ENCODE measurements at places on chromosomes 1 and 21.

- no peak for DNase-seq
These were observed 301.8 kb upstream of the NRIP1 start for GRCh38 chr21:15366555-15366954.

DNA sequence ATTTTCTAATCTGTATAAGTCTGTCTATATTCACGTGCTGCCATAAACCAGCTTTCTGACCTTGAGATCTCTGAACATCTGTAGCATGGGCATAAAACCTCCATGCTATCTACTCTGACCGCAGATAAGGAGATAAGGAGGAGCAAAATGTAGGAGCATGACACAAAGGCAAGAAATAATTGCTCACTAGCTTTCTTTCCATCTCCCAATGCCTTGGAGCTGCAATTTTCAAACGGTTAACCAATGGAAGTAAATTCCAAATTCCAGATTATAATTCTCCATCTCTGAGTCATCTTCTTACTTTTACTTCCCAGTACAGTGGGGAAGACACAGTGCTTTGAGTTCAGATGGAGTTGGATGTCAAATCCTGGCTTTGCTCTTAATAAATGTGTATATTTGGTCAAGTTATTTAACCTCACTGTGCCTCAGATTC lies 41.6 kb downstream of the CD58 start:
- DNase-seq, result no peak

DNA sequence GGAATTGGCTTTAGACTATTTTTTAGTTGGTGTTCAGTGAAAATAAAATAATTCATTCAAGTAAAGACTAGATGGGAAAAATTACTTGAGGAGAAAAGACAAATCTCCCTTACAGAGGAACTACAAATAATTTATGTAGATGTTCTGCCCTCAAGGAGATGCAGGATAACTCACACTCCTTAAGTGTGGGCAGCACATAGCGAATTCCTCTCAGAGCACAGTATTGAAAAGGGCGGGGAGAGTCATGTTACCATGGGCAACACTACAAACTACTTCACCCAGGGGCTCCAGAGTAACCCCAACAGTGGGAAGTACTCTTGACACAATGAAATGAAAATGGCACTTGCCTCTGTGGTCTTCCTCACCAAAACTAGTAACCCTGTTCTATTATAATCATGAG lies 20.6 kb upstream of the LAMC2 start:
- no peak for DNase-seq

- no peak for DNase-seq
These were observed 32.1 kb downstream of the FOXD2 start for GRCh38 chr1:47469910-47470309.

- no peak for DNase-seq
These were observed 206.1 kb downstream of the KAZN start for GRCh38 chr1:14804626-14805025.

DNA sequence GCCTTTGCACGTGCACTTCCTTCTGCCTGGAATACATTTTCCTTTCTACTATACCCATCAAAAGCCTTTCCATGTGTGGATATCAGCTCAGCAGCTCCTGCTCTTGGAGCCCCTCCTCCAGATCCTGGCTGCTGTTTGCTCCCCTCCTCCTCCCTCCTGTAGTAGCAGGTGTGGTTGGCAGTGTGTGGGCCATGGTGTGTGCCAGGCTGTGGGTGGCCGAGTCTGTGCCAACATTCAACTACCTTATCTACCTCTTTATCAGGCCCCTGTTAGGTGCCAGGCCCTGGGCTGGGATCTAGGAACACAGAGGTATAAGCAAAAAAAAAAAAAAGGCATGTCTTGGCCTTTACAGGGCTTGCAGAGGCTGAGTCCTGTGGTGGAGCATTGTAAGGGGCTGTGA lies 180.6 kb upstream of the JUN start:
- DNase-seq, result no peak

- no peak for DNase-seq
These were observed 15.6 kb downstream of the ARHGEF16 start for GRCh38 chr1:3469849-3470649.

- DNase-seq, result no peak
These were observed 6.3 kb downstream of the LRRC53 start for GRCh38 chr1:74505928-74506710.

DNA sequence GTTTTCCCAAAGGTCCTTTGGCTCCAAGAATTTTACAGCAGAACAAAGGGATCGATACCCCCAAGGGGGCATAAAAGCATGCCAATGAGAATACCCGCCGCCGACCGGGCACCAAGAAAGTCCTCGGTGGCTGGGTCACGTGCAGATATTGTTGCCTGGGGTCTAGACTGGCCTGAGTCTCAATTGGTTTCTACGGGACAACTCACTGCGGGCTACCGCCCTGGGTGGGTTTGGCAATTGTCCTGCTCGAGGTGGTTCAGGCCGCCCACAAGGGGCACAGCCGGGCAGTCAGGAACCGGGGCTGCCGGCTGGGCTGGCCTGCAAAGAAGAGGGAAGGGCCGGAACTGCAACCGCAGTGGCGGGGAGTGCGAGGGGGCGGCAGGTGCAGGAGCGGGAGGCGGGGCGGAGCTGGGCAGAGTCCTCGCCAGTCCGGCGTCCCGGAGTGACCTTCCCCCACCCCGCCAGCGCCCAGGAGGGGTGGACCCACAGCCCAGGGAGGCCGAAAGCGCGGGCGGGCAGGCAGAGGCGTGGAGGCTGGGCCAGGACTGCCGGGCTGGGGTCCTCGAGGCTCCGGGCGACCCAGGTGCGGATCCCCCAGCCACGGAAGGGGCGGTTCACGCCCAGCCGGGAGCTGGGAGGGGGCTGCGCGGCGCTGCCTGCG lies 926 bp upstream of the ATP1B1 start:
- peak; percentile 78 for DNase-seq

GRCh38 chr1:25505656-25506385 lies 37.6 kb upstream of the LDLRAP1 start:
- DNase-seq, result peak; percentile 46

DNA sequence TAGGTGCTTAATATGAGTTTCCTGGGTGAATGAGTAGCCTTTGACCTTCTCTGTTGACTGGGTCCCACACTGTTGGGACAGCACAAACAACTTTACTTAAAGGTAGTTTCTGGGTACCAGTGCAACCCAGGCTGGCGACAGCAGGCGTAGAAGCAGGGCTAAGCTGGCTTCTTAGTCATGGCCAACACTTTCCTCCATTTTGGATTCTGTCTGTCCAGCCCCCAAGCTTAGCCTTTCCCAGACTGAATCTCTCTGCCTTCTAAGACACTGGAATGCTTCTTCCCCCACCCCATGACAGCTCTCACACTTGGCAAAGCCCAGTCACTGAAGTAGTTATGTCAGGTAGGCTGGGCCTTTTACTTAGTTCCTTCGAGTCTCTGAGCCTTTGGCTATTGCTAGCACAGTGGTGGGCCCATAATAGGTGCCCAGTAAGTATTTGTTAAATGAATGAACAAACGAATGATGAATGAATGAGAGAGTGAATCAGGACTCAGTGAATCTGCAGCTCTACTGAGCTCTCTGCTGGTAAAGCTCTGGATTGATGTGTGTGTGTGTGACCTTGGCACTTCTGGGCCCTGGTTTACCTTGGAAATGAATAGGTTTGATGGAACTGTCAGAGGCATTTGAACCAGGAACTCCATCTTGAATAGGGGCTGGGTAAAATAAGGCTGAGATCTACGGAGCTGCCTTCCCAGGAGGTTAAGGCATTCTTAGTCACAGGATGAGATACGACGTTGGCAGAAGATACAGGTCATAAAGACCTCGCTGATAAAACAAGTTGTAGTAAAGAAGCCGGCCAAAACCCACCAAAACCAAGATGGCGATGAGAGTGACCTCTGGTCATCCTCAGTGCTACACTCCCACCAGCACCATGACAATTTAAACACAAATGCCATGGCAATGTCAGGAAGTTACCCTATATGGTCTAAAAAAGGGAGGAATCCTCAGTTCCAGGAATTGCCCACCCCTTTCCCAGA lies 37.4 kb upstream of the ID3 start:
- no peak for DNase-seq

DNA sequence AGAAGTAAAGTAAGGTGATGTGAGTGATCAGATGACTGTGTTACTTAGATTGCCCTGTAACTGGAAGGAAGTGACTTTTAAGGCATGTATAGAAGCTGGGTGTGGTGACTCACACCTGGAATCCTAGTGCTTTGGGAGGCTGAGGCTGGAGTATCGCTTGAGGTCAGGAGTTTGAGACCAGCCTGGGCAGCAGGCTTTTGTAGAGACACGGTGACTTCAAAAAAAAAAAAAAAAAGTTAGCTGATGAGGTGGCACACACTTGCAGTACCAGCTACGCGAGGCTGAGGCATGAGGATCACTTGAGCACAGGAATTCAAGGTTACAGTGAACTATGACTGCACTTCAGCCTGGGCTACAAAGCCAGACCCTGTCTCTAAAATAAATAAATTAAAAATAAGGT lies 2.3 kb upstream of the USP16 start:
- no peak for DNase-seq

GRCh38 chr1:6261615-6261995 lies 707 bp upstream of the GPR153 start:
- DNase-seq, result no peak

Data from activated effector memory CD4-positive, alpha-beta T cell treated with anti-CD3 and anti-CD28 coated beads, Interleukin-2, amount 50 U/mL, for 16 hours (primary cell).